ENCODE measurements at places on chromosomes 12 and 14.

DNA sequence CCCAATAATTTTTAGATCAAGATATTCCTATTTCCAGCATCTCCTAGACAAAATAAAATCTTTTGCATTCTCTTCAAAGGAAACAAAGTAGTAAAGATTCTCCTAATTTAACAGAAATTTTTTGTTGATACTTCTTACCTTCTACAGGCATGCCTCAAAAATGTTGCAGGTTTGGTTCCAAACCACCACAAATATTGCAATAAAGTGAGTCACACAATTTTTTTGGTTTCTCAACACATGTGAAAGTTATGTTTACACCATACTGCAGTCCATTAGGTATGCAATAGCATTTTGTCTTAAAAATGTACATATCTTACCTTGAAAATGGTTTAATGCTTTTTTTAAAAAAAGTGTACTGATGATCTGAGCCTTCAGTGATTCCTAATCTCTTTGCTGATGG lies 65.6 kb upstream of the USP15 start:
- DNase-seq = no peak

DNA sequence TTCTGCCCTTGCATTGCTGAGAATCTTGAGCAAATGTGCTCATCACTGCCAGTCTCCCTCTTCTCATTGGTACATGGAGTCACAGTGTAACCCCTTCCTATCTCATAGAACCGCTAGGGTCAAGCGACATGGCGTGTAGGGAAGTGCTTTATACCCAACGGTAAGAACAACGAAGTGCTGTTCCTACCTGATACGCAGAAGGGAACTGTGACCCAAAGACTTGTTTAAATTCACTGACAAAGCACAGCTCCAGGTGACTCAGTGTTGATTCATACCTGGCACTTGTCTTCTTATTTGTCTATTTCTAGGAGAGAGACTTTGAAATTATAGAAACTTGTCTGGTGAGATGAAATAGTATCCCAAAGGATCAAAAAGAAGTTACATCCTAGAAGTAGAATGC lies 53.7 kb downstream of the FBXL14 start:
- DNase-seq = no peak

DNA sequence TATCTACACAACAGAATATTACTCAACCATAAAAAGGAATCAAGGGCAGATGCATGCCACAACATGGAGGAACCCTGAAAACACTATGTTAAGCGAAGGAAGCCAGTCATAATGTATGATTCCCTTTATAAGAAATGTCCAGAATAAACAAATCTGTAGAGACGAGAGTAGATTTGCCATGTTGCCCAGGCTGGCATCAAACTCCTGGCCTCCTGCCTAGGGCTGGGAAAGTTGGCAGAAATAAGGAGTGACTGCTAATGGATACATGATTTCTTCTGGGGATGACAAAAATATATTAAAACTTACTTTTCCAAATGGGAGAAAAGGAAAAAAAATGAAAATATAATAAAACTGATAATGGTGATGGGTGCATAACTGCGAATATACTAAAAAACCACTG lies 10.9 kb downstream of the CLIP1 start:
- DNase-seq = no peak

DNA sequence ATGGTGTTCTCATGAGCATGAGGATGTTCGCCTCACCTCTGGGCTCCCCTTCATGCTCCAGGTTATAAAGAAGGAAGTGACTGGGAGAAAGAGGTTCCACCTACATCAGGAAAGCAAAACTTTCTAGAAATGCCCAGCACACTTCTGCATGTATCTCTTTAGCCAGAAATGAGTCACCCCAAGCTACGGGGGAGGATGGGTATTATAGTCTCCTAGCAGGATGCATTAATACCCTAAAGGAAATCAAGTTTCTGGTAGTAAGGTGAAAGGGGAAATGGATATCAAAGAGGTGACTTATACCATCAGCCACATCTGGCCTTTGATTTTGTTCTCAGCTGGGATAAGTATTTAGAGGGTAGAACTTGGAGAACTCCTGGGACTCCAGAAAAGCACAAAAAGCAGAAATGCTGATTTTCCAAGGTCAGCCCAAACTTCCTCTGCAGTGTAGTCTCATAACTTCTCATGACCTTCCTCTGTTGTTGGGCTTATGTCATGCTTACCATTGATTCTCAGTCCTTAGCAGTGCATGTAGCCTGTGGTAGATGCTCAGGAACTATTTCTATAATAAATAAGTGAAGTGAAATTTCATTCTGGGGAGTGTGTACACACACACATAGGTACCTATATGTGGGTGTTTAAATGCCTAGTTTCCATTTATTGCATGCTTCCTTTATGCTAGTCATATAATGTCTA lies 209.4 kb upstream of the CRY1 start:
- no peak for DNase-seq

GRCh38 chr12:105644770-105645169 lies 314.3 kb downstream of the C12orf75 start:
- no peak for DNase-seq

DNA sequence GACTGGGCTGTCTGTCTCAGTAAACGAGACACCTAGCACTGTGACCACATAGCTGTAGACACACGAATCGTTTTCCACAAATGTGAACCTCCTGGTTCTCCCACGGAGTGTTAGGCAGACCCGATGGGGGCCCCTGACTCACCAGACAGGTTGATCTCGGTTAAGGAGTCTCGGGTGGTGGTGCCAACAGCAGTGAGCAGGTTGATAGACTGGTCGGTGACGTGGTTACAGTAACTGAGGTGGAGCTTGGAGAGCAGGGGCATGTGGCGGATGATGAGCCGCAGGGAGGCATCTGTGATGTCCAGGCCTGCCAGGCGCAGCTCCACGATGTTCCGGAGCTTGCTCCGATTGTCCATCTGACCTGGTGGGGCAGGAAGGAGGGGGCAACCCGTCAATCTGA lies 39.8 kb downstream of the RNF34 start:
- DNase-seq = no peak

DNA sequence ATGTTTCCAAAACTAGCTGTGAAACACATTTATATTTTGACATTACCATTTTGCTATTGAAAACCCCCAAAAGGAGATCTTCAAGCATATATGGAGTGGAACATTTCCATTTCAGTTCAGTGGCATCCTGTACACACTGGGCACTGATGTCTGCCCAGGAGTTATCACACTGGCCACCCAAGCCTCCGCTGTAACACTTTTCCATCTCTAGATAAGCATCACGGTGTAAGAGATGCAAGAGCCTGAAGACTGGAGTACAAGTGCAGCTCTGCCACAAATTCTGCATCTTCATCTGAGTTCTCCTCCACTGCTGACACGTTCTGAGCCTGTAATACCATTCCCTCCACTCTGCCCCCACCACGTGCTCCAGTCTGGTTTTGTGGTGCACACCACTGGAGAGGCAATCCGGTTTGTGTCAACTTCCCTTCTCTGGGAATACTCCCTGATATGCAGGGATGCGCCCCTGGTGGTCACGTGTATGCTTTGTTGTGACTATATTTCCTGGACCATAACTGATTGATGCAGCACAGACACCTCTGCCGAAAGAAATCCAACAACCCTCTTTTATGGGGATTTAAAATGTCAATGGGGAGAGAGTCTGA lies 12.7 kb downstream of the SPTLC2 start:
- DNase-seq = no peak

GRCh38 chr12:920676-921075 lies 28.8 kb downstream of the RAD52 start:
- DNase-seq = no peak

DNA sequence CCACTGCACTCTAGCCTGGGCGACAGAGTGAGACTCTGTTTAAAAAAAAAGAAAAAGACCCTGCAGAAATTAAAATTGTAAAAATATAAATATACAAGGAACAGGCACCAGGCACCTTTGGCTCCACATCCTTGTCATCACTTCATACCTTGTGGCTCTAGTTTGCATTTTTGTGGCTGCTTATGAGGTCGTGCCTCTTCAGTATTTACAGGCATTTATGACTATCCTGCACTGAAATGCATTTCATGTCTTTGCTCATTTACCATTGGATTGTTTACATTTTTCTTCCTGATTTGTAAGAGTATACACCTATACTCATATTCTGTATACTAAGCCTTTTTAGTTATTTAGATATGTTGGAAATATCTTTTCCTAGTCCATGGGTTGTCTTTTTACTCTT lies 20.1 kb downstream of the BICD1 start:
- DNase-seq = no peak

DNA sequence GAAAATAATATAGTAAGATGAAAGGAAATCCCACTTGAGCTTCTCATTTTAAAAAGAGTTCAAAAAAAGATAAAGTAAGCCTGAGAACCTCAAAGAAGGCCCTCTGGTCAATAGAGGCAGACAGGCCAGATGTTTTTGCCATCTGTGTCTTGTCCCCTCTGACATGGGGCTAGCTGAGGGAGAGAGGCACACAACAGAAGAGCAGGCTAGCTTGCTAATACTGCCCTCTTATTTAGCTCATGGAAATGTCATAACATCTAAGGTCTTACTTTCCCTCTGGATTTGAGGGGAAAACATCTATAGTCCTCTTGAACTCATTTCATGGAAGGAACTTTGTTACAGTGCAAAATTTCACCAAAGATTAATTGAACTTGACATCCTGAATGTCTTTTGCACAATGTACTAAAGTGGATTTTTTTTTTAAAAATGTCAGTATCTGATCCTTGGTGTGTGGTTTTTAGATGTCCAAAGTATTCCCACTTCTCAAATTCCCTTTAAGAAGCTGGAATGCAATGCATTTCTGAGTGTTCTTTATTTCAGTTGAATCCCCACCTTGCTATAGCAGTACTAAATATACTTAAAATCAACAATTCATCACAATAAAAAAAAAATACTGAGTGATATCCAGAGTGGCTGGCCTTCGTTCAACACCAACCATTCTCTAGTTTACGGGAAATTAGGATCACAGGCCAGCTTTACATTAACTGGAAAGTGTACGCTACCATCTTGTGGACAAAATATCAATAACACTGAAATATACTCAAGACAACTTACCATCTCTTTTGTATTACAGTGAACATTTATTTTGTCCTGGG lies 176.7 kb downstream of the PAH start:
- DNase-seq = no peak

DNA sequence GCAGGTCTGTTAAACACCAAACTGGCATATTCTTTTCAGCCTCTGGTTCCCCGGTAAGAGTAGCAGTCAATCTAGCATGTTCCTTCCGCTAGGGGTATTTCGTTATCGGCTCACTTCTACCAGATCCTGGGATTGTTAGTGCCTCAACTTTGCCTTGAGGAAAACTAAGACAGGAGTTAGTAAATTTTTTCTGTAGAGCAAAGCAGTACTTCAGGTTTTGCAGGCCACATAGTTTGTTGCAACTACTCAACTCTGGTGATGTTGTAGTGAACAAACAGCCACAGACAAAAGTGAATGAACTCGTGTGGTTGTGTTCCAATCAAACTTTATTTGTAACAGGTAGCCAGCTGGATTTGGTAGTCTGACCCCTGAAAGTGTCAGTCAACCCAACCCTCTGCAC lies 6.3 kb upstream of the CDH24 start:
- DNase-seq = no peak

GRCh38 chr12:57085999-57086492 lies 2.9 kb upstream of the NAB2 start:
- no peak for DNase-seq

DNA sequence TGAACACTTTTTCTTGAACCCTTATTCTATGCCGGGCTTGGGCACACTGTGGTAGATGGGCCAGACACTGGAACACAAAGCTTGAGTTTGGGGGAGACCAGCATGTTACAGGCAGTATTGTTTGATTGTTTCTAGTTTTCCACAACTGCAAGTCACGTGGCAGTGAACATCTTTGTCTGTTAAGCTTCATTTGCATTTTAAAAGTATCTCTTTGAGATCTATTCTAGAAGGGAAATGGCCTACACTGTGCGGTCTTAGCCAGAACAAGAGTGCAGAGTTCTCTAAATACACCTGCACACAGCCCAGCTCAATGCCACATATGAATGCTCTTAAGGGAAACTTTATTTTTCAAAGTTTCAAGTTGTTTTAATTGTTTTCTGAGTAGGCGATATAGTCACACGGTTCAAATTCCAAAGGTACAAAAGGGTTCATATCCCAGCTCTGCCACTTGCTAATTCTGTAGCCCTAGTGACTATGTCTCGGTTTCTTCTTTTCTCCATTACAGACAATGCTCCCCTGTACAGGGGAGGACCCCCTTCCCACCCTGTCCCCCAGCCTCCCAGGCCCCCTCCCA lies 24.9 kb downstream of the RIN3 start:
- DNase-seq = no peak

All from activated CD4-positive, alpha-beta T cell treated with anti-CD3 and anti-CD28 coated beads for 24 hours (primary cell).